ENCODE measurements at places on chromosomes 1 and 21.

GRCh38 chr1:54337928-54338327 is 68.3 kb downstream of the SSBP3 start:
- peak; percentile 47 for DNase-seq

- no peak for DNase-seq
Observed at GRCh38 chr1:194774535-194774934, 1588.1 kb upstream of the B3GALT2 start.

- peak; percentile 84 for DNase-seq
Observed at GRCh38 chr1:30511991-30512913, 211.1 kb downstream of the MATN1 start.

DNA sequence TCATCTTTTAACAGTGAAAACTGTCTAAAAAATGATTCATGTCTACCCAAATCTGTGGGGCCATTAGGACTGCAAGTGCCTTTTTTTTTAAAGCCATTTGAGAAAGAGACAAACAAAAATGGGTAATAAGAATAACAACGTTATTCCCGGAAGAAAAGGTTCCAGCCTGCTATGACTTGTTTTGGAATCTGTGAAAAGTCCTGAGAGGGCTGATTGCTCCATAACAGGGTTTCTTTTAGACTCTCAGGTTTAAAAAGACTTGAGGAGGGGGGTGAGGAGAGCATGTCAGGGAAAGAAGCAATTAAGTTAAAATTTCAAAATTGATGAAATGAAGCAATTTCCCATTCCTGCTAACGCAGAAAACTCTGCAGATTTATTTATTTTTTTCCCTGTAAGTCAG is 56.4 kb downstream of the CACHD1 start:
- DNase-seq = no peak

DNA sequence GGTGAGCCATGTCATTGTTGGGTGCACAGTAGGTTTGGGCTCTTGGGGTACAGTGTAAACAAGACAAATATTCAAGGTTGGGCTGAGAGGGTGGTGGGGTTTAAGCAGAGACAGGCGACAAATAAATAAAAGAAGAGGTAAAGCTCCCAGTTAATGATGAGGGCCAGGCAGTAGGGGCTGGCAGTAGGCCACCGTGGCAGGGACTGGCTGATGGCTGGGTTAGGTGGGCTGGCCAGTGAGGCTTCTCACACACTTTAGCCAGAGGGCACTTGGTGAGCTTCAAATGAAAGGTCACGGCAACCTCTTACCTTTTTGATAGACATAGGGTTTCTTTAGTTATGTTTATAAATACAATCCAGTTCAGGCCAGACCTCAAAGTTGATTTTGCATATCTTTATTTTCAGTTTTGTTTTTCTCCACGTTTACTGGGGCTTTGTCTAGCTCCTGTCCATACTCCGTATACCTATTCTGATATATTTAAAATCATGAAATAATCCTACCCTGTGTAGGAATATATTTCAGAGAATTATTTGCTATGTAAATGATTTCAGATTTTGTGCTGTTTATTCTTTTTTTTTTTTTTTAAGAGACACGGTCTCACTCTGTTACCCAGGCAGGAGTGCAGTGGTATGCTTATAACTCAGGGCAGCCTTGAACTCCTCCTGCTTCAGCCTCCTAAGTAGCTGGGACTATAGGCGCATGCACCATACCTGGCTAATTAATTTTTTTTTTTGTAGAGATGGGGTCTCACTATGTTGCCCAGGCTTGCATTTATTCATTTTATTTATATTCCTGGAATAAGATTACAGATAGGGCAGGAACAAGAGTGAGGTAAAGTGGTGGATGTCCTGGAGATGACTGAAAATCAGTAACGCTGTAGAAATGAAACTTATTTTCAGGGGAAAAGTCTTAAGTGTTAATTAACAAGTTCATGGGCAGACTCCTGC is 122.7 kb downstream of the RYR2 start:
- no peak for DNase-seq

- peak; percentile 86 for DNase-seq
Observed at GRCh38 chr1:54488779-54489626, 59.0 kb upstream of the ACOT11 start.

DNA sequence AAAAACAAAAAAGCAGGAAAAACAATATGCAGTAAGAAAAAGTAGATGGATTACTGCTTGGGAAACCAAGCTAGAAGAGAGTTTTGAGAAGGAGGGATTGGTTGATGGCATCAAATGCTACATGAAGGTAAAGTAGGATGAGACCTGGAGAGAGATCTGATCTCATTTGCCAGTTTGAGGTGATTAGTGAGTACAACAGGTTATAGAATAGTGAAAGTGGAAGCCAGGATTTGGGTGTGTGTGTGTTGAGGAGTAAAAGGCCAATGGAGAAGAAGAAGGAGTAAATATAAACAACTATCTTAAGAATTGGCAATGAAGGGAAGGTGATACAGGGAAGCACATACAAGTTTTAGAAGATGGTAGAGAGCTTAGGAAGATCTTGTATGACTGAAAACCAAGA is 76.7 kb downstream of the DISP1 start:
- no peak for DNase-seq

DNA sequence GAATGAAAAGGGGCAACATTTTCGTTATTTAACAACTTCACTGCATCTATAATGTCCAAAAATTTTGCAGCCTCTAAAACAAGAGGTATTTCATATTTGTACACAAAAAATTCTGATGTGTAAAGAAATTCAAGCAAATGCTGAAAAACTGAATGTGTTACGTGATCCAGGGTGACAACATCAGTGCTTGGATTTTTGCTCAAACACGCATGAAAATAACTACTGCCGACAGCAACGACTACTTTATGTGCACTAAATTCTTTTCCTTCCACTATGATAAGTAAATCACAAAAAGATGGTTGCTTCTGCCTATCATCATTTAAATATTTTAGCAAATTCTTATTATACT is 53.4 kb upstream of the ASPM start:
- DNase-seq = no peak

DNA sequence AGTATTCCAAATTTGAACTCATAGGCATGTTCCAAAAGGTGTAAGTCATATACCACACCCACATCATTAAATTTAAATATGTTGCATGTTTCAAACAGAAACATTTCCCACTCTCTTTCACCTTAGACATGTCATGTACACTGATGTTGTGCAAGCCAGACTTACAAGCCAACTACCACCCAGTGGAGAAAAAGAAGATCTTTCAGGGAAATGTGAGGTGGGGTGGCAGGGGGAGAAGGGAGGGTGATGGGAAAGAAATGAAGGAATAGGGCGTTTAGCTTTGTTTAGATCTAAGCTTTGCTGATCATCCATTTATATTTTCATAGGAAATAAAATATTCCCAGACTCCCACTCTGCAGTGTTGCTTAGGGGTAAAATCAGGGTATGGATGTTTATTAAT is 1.6 kb downstream of the NEGR1 start:
- peak; percentile 40 for DNase-seq

GRCh38 chr1:187384504-187384903 is 555.8 kb downstream of the PLA2G4A start:
- DNase-seq = no peak

- DNase-seq = no peak
Observed at GRCh38 chr1:101198842-101199636, 37.8 kb upstream of the S1PR1 start.

GRCh38 chr1:230747890-230748800 is 957 bp downstream of the CAPN9 start:
- no peak for DNase-seq

DNA sequence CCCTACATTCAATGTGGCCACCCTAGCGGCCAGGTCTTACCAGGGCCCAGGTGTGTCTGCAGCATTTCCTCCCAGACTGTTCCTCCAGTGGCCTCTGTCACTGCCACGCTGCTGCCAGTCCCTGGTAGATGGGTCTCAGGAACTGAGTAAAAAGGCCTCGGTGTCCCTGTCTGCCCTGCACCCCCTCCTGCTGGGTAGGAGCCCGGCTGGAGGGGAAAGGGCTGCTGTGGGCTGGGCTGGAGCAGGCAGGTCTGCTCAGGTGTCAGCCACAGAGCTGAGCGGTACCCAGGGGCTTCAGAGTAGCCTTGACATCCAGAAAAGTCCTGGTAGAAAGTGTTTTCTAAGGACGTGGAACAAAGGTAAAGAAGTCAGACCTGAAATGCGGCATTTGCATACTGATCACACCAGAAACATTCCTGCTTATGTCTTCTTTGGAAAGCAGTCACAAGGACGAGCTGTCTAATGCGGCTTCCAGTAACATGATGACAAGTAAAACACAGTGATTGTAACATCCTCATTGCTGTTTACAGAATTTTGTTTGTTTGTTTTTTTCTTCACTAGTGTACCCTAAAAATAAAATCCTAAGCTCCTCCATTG is 32.6 kb downstream of the SEC16B start:
- no peak for DNase-seq

GRCh38 chr1:44628962-44629756 is 45.1 kb downstream of the TMEM53 start:
- DNase-seq = peak; percentile 97

GRCh38 chr1:173255214-173255813 is 48.2 kb upstream of the TNFSF4 start:
- DNase-seq = peak; percentile 58
